Kidney epithelial cell (primary cell): ENCODE measurements at places on chromosomes 3 and 15. TPM values are rescaled to one million over a fixed set of nuclear protein-coding genes. Genes with fewer than 3 reads are reported as not detected.

GRCh38 chr3:35651426-35651825 is 12.1 kb downstream of the ARPP21 start:
- no peak for DNase-seq

DNA sequence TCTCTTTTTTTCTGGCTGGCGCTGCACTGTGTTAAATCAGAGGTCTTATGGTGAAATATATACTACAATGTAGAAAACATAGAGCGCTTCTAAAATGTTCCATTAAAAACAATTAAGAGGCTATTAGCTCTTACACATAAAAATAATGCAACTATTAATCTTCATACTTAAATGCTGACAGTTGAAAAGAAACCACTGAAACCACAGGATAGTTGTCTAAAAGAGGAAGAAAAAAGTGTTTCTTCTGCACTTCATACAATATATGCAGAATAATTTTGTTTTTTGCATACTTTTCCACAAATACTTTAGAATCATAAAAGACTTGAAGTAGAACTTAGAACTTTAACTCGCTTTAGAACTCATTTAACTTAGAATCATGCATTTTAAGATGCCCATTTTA is 170.5 kb downstream of the PYDC2 start:
- DNase-seq, result no peak

- DNase-seq, result no peak
Observed at GRCh38 chr3:50557915-50558314, 9.6 kb downstream of the C3orf18 start.

- no peak for DNase-seq
Observed at GRCh38 chr3:111299192-111299615, 227.6 kb downstream of the NECTIN3 start.

ACTC1 gene
- total RNA-seq, result not detected in 2 replicates
